CD4-positive, alpha-beta T cell treated with Interleukin-6 at 100 ng/mL for 8 hours (primary cell): ENCODE measurements at places on chromosomes 5 and 9.

- no peak for DNase-seq
Observed at GRCh38 chr5:2524620-2525019, 226.9 kb downstream of the IRX2 start.

DNA sequence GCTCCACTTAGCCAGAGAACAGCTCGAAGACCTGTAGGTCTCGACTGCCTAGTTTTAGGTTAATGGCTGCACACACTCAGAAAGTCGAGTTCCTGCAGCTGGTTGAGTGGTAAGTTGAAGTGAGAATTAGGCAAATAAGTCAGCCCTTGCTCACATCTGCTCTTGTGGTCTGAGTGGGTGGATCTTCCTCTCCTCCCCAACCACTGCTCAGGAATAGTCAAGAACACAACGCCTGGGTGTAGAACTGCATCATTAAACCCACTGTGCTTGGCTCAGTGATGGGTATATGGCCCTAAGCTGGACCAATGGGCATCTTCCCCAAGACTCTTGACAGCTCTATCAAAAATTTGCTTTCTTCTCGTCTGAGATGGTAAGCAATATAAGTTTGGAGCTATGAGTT is 20.9 kb upstream of the ADAM19 start:
- peak; percentile 41 for DNase-seq

GRCh38 chr5:99955006-99955405 is 580.2 kb upstream of the FAM174A start:
- no peak for DNase-seq

DNA sequence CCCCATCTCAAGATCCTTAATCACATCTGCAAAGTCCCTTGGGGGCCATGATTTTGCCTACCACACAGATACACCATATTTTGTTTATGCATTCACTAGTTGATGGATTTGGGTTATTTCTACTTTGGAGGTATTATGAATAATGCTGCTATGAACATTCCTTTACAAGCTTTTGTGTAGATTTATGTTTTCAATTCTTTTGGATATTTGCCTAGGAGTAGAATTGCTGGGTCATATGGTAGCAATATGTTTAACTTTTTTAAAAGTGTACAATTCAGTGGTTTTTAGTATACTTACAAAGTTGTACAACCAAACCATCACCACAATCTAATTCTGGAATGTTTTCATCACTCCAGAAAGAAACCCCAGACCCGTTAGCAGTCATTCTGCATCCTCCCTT is 7.8 kb upstream of the ANP32B start:
- no peak for DNase-seq

- DNase-seq = no peak
Observed at GRCh38 chr5:52893105-52893504, 96.0 kb upstream of the ITGA2 start.

DNA sequence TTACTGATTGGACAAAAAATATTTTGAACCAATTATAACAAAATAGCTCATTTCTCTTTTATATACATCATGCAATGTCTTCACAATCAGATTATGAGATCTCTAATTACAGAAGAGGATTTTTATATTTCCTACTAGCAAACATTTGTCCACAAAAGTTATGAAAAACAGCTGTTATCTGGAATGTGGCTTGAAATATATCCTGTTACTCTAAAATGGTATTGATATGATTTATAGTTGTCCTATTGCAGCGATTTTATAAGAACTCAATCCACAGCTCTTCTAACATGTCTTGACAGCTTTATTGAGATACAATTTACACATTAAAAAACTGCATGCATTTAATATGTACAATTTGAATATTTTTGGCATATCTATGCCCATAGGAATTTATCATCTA is 779.9 kb upstream of the ACO1 start:
- no peak for DNase-seq

GRCh38 chr5:59661954-59662615 is 231.4 kb downstream of the PDE4D start:
- no peak for DNase-seq

GRCh38 chr9:8673830-8674229 is 874.3 kb upstream of the DMAC1 start:
- DNase-seq = no peak

DNA sequence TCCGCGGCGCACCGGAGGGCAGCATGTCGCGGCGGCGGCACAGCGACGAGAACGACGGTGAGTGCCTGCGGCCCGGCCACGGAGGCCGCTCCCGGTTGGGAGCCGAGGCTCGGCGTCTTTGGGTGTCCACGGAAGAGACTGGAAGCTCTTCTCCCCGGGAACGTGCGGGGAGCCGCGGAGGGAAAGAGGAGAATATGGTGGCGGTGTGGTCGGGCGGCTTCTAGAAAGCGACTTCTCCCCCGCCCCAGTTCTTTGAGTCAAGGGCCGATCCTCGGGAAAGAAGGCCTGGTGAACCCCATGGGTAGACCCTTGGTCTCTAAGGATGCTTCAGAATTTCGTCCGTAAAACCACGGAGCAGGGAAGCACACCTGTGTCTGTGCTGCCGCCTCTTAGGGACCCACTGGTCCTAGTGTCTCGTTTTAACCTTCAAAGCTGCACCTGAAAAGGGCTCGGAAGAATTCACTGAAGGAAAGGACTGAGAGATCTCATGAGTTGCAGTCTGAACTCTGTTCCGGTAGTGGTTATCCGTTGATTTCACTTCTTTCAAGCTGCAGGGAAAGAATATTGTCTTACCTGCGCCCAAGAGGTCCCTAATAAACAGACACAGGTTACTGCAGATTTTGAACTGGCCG is 354 bp downstream of the NCBP1 start:
- peak; percentile 2 for DNase-seq

DNA sequence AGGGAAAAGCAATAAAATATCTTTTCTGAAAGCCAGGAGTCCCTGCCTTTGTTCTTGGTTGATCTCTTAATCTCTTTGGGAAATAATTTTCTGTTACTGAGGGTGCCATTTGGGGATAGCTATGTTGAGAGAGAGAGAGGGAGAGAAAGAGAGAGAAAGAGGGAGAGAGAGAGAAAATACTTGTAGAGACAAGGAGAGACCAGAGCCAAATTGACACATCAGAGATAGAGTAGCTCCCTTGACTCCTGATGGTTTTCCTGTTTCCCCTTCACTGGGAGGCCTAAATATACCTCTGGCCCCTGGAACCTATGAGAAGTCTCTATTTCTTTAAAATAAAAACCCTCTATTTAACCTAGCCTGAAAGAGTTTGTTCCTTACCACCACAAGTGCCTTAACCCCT is 14.9 kb downstream of the CMYA5 start:
- no peak for DNase-seq

DNA sequence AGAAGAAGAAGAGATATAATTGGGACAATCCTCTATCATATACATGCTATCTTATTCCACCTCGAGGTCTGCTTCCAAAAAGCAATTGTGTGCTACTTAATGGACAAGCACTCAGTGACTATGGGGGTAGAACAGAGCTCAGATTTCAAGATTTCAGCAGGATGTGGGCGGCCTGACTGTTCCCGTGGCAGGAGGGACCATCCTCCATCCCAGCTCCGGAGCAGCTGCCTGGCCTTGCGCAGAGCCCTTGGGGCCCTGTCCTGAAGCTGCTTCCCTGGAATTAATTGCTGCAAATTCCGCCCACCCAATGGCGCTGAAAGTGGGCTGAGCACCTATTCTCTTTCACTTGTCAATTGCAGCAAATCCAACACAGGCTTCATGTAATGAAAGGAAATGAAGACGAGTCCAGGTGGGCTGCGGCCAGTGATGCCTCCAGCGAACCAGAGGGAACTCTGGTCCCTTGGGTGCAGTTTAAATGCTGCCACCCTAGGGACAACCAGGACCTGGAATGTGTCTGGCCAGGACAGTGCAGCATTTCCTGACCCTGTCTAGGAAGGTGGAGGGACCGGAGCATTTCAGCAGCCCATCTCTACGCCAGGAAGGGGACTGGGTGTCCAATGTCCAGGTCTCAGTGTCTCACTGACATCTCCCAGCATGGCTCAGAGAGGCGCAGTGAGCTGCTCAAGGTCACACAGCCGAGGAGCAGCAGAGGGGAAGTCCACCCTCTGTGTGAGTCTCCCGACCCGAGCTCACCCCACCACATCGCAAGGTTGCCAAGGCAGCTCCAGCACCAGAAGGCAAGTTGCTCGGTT is 50.5 kb upstream of the FCN1 start:
- DNase-seq = no peak

GRCh38 chr9:88873635-88874034 is 117.6 kb upstream of the S1PR3 start:
- DNase-seq = no peak

GRCh38 chr9:5614192-5614591 is 14.7 kb upstream of the RIC1 start:
- DNase-seq = no peak

- no peak for DNase-seq
Observed at GRCh38 chr5:81519217-81519905, 125.4 kb upstream of the ACOT12 start.

DNA sequence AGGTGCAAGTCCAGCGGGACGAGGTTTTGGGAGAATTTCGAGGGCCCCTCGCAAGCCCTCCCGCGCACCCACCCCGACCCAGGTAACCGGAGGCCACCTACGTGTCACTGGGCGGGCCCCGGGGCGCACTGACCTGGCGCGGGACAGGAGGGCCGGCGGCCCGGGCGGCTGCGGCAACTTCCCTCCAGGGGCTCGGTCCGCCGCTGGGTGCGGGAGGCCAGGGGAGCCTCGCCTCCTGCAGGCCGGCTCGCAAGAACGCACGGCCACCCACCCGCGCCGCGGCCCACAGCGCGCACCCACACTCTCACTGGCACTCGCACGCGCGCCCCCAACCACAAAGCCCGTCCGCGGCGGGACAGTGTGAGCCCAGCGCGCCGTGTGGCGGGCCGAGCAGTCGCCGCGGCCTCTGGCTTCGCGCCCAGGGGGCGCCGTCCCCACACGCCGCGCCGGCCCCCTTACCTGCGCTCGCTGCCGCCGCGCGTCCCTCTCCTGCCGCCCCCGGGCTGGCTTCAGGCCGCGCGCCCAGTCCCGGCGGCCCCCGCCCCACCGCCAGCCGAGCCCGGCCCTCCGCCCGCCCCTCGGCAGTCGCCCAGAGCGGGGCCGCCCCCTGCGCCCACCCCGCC is 451 bp downstream of the LPAR1 start:
- no peak for DNase-seq

GRCh38 chr9:124853605-124854143 is 414 bp downstream of the WDR38 start:
- DNase-seq = no peak

DNA sequence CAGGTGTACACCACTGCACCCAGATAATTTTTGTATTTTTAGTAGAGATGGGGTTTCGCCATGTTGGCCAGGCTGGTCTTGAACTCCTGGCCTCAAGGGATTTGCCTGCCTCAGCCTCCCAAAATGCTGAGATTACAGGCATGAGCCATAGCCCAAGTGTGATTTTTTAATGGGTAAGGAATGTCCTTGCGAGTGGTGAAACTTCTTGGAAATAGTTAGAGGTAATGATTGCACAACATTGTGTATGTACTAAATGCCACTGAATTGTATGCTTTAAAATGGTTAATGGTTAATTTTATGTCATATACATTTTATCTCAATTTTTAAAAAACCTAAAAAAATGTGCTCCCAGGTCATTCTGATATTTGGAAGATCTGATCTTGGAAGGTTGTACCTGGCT is 59.9 kb upstream of the IL6ST start:
- DNase-seq = no peak

GRCh38 chr5:174188295-174188694 is 142.8 kb downstream of the NSG2 start:
- DNase-seq = no peak

- DNase-seq = no peak
Observed at GRCh38 chr9:87080512-87081264, 133.4 kb upstream of the GAS1 start.

DNA sequence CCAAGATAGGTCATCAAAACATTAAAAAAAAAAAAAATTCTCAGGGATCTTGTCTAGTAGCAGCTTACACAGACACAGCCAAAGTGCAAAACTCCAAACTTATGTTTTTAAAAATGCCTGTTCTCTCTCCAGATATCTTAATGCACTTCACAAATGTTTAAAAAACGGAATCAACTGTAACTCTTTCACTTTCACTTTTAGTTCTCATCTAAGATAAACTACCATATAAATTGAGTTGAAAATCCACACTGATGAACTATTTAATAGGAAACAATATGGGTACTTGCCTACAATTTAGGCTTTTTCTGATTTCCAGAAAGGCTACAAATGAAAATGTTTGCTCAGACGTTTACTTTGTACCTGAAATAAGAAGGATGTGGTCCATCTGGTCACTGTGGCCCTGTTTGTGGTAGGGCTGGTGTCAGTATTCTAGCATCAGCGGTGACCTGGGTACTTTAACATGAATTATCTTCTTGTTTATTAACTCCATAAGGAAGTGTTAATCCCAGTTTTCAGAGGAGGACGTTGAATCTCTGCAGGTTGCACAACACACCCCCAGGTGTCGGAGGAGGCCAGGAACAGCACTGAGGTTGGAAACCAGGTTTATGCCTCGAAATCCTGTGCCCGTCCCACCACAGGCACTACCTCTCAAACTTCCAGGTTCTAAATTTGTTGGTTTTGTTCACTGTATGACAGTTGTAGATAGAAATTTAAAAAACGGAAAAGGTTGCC is 13.3 kb upstream of the LPCAT1 start:
- no peak for DNase-seq

- DNase-seq = no peak
Observed at GRCh38 chr5:180525399-180525798, 31.2 kb downstream of the CNOT6 start.

DNA sequence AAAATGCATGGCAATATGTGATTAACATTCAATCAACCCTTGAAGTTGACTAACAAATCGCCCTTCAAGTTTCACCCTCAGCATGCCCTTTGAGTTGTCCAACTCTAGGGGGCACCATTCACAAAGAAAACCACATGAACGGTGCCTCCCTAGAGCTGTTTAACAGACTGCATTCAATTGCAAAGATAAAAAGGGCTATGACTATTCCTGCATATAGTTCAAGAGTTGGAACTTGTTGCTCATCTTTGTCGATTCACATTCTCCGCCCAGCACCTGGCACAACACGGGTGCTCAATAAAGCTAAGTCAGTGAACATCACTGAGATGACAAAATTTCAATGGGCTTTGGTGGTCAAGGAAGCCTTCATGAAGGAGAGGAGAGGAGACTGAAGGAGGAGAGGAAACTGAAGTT is 69.6 kb upstream of the SLC30A5 start:
- peak; percentile 9 for DNase-seq

- DNase-seq = no peak
Observed at GRCh38 chr9:115209601-115210306, 91.8 kb upstream of the TNC start.

GRCh38 chr9:75111019-75111622 is 22.8 kb downstream of the OSTF1 start:
- no peak for DNase-seq

- no peak for DNase-seq
Observed at GRCh38 chr9:16485160-16485559, 385.3 kb downstream of the BNC2 start.
